Breast epithelium (tissue), 4 donors: ENCODE measurements at places on chromosomes 2 and 18. TPM values are rescaled to one million over a fixed set of nuclear protein-coding genes. Genes with fewer than 3 reads are reported as not detected.

- DNase-seq, result peak; percentile 22
Observed at GRCh38 chr2:22450831-22451230, 934.1 kb upstream of the KLHL29 start.

CHN1 gene
- total RNA-seq, result 14.7 TPM

DNA sequence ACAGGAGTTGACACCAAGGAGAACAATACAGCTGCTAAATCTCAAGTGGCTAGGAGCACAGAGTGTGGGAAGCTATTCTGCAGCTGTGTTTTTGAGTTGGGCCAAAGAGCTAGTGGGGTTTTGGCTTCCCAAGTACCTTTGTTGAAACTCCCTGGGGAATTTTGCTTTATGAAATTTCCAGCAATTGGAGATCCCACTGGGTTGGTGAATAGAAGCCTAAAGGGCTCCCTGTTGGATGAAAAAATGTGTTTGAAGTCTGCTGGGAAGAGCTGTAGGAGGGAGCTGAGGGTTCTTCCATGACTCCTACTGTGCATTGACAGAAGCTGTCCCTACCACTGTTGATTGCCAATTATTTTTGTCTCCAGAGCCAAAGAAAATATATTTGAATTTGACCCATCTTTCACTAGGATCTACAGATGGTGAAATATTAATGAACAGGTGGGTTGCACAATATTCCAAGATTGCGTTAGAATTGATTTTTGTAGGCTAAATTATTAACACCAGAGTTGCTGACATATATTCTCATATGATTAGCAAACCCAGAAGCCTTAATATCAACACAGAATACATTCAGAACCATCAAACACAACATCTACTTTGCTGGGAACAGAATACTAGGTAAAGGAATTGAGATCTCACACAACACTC is 95.4 kb upstream of the CYP1B1 start:
- no peak for DNase-seq

- no peak for DNase-seq
Observed at GRCh38 chr2:61536180-61536571, 2.0 kb downstream of the XPO1 start.

DNA sequence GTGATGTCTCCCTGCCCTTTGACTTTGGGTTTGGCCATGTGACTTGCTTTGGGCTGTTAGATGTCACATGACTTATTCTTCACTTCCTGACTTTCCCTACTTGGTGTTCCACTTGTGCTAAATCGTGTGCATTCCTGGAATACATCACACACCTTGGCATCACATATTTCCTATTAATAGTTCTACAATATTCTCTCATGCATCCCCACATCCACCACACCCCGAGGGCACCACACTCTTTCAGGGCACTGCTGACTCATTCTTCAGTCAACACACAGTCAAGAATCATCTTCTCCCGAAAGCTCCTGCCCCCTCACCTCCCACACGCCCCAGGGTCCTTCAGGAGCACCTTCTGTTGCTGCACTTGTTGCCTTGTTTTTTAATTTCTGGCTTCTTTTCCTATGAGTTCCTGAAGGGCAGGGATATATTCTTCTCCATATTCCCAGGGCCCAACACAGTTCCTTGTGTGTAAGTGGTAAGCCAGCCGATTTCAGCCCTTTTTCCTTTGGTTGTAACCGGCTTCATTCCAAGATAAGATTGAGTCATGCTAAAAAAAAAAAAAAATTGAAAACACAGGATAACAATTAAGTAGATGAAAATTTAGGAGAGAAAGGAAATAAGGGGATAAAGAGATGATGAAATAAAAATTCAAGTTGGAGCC is 341.4 kb downstream of the SLC4A3 start:
- peak; percentile 56 for DNase-seq

RAB6C gene
- 3.2 TPM for total RNA-seq

DNA sequence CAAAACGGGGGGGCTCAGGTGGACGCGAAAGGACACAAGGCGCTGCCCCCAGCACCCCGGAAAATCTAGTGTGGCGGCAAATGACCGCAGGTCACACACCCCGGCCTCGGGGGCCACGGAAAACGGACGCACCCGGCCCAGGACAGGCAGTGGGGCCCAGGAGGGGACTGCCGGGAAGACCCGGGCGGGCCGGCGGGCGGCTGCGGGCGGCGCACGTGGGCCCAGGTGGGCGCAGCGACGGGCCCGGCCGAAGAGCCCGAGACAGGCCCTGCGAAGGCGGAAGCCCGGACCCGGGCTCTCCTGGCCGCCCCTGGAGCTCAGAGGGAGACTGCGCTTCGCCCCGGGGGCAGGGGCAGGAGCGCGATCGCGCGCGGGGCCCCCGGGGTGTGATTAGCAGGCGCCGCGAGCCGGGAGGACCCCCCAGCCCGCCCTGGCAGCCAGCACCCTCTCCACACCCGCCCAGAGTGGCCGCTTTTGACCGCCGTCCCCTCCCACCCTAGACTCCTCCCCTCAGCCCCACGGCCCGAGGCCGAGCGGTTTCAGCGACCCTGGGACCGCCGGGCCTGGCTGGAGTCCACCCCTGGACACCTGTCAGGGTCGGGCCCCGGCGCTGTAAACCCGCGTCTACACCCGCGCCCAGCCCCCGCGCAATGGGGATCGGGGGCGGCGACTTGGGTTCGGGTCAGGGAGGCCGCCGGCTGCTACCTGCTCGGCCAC is 773 bp downstream of the MBP start:
- peak; percentile 29 for DNase-seq

PNPT1 gene
- 21.8 TPM for total RNA-seq

GRCh38 chr2:68837164-68837860 is 33.9 kb downstream of the BMP10 start:
- no peak for DNase-seq

GRCh38 chr18:62596145-62597005 is 73.5 kb downstream of the ZCCHC2 start:
- DNase-seq, result no peak

- no peak for DNase-seq
Observed at GRCh38 chr2:54958717-54959371, 91.4 kb downstream of the RTN4 start.
